ENCODE measurements at places on chromosomes 4 and X.

- no peak for DNase-seq
Observed at GRCh38 chrX:132004728-132005127, 18.4 kb upstream of the STK26 start.

DNA sequence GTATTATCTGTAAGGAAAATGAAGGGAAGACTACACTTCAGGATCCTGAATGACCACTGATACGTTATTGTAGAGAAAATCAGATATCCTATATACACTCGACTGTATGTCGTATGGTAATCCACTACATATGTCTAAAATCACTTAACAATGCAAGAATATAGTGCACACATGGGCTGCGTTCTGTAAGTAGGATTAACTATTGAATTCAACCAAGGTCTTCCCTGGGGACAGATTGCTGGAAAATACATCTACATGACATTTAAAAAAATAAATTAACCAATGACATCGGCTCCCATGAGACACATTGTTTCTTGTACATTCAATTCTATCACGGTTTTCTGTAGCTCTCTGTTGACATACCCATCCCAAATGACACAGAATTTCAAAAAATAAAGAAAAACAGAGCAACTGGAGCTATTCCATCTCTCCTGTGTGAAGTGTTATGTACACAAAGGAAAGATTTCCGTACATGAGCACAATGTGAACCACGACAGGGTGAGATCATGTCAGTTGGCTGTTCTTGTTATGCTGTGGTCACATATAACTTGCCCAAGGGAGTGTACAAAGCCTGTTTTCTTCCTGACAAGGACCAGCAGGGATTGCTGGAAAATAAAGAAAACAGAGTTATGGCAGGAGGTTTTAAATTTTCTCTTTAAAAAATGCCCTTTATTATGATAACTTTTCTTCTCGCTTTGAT is 6.1 kb downstream of the ENOX2 start:
- DNase-seq: no peak

GRCh38 chr4:159374749-159375530 is 272.1 kb downstream of the RAPGEF2 start:
- no peak for DNase-seq

- no peak for DNase-seq
Observed at GRCh38 chrX:78329486-78329885, 2.1 kb upstream of the CYSLTR1 start.

GRCh38 chr4:24910499-24910898 is 2.3 kb downstream of the CCDC149 start:
- DNase-seq: no peak

GRCh38 chrX:16278927-16279326 is 111.6 kb downstream of the MAGEB17 start:
- DNase-seq: no peak

DNA sequence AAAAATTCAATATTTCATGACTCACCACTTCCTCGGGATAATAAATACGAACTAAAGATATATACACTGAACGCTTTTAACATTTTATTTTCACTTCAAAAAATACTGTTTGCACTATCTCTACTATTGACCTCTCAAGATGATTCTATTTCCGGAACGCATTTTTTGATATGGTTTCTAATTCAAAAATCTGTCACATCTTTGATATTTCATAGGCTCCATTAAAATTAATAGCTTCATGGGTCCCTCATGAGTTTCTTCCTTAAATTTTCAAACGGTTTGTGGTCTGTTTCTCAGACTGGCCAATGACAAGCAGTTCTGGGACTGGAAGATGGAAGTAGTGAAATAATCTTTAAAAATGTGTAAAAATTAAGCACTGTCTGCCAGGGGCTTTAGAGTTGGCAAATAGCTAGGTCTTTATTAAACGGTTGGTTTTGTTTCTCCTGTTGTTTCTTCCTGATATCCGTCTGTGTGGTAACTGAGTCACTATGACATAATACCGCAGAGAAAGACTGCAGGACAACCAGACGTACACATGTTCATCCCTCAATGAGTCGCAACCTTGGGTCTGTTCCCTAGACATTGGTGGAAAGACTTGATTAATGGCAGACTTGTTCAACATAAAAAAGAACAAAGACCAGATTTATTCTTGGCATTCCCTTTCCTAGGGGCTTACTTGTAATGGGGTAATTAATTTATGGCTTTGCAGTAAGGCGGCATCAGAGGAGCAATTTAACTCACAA is 133.8 kb downstream of the PALLD start:
- DNase-seq: no peak

GRCh38 chr4:5389756-5390310 is 318.5 kb downstream of the EVC2 start:
- no peak for DNase-seq

- DNase-seq: no peak
Observed at GRCh38 chrX:134737061-134737460, 78.8 kb upstream of the PLAC1 start.

GRCh38 chr4:48248559-48248953 is 21.1 kb downstream of the TEC start:
- no peak for DNase-seq

DNA sequence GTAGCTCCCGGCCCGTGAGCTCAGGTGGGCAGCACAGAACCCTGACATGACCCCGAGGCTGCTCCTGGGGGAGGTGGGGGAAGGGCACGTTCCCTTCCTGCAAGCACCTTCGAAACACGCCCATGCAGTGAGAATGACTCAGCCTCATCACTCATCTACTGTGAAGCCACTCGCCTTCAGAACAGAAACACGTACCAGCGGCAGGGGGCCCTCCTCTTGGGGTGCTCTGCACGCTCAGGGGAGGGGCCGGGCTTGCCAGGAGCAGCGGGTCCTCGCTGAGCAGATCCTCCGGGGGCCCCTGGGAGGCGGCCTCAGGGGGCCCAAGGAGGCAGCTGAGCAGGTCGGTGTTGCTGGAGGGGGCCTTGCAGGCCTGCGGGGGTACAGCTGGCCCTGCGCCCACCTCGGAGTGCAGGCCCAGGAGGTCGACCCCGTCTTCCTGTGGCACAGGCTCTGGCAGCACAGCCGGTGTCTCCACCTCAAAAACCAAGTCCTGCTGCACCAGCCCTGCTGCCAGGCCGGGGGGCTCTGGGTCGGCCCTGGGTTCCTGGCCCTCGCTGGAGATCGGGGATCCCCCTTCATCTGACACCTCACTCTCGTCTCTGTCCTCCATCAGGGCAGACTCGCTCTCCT is 40.9 kb upstream of the CPLX1 start:
- DNase-seq: peak; percentile 20

GRCh38 chr4:26228883-26229282 is 91.9 kb upstream of the RBPJ start:
- no peak for DNase-seq

- DNase-seq: no peak
Observed at GRCh38 chrX:68415316-68415715, 18.0 kb downstream of the OPHN1 start.

GRCh38 chrX:96776966-96777365 is 92.3 kb downstream of the DIAPH2 start:
- no peak for DNase-seq

- DNase-seq: no peak
Observed at GRCh38 chr4:78168029-78168428, 110.9 kb downstream of the FRAS1 start.

DNA sequence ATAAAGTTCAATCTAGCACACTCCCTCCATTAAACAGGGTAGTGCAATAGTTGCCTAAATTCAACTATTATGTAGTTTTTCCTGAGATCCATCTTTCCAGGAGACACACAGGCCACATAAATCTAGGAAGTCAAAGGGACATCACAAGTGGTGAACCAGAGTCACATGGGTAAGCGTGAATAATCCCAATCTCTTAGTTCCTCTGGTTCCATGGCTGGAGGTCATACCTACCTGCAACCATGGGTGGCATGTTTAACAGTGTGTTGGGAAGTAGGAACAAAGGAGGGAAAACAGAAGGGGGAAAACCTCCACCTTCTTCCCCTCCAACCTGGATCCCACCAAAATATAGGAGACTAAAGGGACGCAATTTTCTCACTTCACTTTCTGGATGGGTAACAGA is 2651.6 kb downstream of the ARAP2 start:
- DNase-seq: no peak

DNA sequence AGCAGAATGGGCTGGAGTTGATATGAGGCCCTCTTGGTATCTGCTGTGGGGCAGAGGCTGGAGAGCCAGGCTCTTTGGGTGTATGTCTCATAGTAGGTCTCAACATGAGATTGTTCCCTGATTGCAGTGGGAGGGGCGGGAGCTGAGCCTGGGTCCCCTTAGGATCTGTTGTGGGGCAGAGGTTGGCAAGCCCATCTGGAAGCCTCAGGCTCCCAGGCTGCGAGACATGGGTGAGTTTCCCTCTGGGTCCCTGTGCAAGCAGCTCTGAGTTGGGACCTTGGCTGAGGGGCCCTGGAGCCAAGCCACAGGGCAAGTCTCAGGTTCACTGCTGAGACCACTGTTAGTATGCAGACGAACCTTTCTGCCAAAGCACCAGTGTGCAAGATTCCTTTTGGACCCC is 201.9 kb downstream of the ARHGAP10 start:
- DNase-seq: no peak

DNA sequence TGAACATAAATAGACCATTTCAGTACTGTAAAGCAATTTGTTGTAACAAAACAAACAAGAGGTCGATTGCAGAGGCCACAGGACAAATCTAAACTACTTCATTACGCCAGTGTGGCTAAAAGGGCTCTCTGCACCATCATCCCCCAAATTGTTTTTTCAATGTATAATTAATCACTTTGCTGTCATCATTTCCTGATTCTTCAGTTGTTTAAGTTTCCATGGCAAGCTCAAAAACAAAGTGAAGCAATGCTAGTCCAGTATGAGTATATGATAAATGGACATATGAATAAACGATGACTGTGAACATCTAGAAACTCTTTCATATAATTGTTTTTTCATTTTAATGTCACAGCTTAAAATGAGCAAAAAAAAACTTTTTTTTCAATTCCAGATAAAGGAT is 235.4 kb upstream of the FGF13 start:
- no peak for DNase-seq

DNA sequence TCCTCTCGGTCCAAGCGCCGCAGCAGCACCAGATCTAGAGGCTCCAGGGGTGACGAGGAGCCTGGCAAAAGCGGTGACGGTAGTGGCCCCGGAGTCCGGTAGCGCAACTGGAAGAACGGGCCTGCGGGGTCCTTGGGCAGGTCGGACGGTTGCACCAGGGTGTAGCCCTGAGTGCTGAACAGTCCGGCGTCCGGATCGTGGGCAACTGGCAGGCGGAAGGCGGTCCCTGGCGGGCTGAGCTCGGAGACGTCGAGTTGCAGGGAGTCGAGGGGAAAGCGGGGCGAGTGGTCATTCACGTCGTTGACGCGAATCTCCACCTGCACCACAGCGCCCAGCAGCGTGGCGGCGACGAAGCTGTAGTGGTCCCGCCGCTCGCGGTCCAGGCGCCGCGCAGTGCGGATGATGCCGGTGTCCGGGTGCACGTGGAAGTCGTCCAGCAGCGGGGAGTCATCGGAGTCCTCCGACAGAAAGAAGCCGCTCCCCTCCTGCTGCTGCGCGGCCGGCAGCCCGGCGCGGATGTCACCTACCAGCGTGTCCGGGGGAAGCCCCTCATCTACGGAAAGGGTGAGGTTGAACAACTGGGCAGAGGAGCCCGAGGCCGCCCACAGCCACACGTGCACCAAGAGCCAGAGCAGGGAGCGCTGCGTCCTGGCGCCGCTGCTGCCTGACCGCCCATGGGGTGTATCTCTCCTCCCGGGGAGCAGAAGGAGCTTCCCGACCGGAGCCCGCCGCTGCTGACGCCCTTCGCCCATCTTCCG is 837 bp downstream of the DCHS2 start:
- DNase-seq: peak; percentile 33

DNA sequence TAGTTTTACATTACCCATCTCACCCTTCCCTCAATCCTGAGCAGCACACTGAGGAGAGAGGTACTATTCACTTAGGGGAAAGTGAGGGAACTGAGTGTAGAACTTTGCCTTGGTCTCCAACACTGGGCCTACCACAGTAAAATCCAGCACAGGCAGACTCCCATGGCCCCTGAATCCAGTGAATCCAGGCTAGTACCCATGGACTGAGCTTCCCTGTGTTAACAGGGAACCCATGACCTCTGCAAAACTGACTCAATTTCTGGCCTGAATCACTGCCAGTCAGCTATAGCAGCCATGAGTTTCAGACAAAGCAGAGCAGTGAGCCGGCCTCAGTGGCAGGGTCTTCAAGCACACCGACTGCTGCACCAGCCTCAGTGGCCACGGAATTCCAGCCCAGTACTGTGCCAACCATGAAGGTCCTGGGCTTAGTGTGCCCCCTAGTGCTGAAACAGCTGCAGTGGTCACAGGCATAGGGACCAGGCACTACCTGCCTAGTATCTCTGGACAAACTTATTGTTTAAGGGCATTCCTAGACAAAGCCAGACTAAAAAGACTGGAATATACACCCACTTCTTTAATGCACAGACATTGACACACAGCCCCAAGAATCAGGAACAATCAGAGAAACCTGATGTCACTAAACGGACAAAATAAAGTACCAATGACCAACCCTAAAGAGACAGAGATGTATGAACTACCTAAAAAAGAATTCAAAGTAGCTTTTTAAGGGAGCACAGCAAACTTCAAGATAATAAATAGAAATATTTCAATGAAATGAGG is 127.4 kb upstream of the RPL34 start:
- DNase-seq: peak; percentile 44

- peak; percentile 40 for DNase-seq
Observed at GRCh38 chrX:357693-358471, 28.8 kb downstream of the PPP2R3B start.

DNA sequence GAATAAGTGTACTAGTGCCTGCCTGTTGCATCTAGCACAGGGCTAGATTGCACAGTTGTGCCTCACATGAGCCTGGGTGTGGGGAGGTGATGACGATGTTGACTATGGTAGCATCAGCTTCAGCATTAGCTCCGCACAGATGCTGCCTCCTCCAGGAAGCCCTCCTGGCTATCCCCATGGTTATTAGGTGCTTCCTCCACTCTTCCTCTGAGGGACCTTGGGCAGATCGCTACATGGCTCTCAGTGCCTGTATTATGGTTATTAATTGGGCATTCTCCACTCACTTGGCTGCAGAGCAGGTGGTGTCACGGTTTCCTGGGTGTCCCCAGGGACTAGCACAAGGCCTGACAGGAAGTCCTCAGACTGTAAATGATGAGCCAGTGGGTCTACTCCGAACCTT is 325.6 kb downstream of the ARHGAP10 start:
- no peak for DNase-seq

DNA sequence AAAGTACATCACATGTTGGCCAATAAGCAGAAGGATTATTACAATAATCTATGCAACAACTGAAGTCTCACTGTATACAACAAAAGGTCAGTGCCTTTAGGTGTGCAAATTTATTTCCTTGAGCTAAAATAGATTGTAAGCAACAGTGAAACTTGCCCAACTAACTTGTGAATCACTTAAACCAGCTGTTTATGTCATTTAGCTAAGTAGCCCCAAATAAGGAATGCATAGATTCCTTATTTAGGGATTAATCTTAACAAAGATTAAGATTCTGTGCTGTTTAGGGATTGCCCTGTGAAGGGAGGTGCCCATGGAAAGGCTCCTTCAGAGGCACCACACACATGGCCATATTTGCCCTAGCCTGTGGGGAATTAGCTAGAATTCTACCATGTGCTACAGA is 168.6 kb downstream of the MAML3 start:
- no peak for DNase-seq

- DNase-seq: no peak
Observed at GRCh38 chrX:129721870-129722269, 16.9 kb upstream of the XPNPEP2 start.
